CD4-positive, alpha-beta T cell treated with Interferon gamma for 1 hour (primary cell): ENCODE measurements at places on chromosomes 2 and 18.

DNA sequence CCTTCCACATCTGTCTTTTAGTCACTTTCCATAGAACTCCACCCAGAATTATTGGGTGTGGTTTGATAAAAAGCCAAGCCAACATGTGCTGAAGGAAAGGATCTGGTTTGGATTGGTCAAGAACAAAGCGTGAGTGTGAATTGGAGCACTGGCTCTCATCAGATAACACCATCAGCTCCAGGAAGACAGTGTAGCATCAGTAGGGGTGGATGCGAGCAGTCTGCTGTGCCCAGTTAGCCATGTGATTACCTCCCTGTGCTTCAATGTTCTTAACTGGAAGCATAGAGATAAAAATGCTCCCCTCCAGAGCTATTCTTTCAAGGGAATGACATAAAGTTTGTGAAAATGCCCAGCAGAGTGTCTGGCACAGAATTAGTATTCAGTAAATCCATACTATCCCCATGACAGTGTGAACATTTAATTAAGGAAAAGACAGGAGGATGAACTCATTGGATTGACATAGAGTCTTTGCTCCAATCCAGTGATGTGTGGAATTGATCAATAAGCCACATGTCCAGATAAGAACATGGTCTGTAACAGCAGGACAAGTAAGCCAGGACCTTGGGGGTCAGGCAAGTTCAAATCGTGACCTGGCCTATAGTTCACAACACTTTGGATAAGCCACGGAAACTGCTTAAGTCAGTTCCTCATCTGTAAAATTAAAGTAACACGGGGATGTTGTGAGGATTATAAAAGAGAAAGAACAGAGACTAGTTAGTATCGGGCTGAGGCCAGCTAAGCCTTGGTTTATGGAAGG, 68.0 kb downstream of the FAM124B start:
- DNase-seq, result no peak

DNA sequence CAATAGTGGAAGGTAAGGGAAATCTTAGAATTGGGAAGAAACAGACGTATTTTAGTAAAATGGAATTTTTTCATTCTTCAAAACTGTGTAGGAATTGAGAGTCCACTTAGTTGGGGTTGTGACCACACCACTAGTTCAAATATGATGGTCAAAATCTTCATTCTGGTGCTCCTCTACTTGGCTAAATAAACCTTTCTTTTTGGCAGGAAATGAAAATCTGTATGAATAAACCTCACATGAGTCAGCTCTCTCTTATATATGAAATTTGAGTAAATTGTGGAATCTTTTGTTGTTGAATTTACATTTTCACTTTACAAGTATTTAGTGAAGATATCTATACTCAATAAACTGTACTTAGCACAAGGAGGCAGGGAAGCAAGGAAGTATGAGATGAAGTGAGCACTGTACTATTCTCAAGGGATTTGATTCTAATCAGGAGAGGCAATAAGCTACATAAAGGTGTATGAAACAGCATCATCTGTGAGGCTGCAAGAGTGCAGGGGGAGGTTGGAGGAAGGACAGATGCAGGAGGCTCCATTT, 20.5 kb downstream of the IL18R1 start:
- no peak for DNase-seq

GRCh38 chr2:42962508-42962953, 170.1 kb upstream of the HAAO start:
- DNase-seq, result no peak

DNA sequence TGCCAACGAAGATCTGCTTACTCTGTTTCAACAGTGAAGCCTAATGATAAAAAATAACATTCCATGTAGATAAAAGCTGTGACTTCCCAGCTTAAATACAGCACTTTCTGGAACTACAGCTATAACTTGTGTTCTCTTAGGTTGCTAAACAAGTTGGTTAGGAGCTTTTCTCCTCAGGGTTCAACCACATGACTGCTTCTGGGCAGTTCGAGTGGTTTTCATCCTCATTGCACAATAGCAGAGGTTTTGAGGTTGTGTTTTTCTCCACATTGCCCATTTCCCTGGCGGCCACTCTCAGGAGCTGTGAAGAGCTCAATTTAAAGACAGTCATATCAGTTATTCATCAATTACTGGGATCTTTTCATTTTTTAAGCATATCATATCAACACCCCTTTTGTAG, 102.2 kb upstream of the CYP1B1 start:
- no peak for DNase-seq

DNA sequence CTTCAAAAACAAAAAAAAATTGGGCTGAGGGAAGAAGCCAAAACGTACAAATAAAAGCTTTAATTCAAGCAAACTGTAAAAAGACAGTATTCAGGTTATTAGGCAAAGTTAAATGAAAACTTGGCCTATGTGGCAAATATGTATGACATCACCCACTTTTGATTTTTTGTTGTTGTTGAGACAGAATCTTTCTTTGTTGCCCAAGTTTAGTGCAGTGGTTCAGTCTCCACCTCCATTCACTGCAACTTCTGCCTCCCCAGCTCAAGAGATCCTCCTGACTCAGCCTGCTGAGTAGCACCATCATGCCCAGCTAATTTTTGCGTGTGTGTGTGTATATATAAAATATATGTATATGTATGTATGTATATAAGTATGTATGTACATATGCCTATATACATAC, 440.4 kb upstream of the NRXN1 start:
- no peak for DNase-seq

DNA sequence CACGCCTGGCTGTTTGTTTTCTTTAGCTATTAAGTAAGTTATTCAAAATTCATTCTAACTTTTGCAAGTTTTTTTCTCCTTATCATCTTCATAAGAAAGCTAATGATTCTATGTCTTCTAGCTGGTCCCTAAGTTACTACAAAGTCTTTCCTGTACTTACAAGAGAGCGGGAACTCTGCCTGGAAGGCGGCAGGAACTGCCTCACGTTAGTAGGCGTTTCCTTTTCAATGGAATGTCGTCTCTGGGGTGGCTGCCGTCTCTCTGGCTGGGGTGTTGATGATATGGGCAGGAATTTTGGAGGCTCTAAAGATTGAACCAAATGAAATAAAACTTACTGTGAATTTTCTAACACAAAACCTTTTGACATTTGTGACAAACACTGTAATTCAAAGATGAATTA, 55.5 kb downstream of the PRELID3A start:
- DNase-seq, result no peak

- DNase-seq, result no peak
Measured at GRCh38 chr2:67792681-67793091, 270.1 kb downstream of the C1D start.

- peak; percentile 35 for DNase-seq
Measured at GRCh38 chr18:9017167-9017904, 85.2 kb upstream of the NDUFV2 start.

DNA sequence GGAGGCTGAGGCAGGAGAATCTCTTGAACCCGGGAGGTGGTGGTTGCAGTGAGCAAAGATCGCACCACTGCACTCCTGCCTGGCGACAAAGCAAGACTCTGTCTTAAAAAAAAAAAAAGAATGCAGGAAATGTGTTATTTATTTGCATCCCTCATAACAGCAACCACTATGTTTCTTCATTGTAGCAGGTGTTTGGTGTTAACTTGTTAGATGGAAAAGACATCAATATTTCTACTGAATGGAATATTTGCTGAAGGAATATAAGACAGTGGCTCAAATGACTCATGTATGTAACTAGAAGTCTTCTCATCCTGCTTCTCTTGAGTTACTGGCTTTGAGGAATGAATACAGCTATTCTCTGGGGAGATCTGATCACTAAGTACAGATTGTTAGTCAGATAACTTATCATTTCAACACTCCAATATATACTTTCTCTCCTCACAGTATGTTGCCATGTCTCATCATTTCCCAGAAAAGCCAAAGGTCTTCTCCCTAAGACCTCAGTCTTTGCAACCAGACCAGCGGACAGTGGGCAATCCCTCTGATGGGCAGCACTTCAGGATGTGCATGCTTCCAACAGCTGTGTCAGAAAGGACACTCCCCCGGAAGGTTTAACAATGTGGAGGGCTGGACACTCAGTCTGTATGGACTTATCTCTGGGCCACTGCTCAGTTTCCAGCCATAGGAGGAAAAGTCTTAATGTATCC, 104.4 kb upstream of the STK17B start:
- DNase-seq, result no peak

GRCh38 chr2:68272246-68272994, 20.1 kb upstream of the PPP3R1 start:
- no peak for DNase-seq

DNA sequence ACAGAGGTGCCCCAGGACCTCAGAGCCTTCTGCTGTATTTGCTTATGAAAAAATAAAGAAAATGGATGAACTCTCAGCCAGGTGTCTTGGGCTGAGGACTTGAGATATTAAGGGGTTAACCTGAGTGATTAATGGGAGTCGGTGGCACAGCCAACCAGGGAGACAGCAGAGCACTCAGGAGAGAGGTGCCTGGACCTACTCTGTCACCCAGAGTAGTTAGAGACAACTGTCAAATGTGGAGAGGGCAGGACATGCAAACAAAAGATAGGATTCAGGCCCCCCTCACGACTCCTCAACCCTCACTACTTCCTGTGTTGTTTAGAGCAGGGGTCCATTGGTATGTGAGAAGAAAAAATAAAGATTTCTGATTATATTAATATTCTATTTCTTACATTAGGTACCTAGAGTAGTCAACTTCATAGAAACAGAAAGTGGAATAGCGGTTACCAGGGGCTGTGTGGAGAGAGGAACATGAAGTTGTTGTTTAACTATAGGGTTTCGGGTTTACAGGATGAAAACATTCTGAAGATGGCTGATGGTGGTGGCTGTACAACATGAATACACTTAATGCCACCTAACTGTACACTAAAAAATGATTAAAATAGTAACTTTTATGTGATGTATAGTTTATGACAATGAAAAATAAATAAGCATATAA, 28.6 kb upstream of the CETN1 start:
- no peak for DNase-seq

DNA sequence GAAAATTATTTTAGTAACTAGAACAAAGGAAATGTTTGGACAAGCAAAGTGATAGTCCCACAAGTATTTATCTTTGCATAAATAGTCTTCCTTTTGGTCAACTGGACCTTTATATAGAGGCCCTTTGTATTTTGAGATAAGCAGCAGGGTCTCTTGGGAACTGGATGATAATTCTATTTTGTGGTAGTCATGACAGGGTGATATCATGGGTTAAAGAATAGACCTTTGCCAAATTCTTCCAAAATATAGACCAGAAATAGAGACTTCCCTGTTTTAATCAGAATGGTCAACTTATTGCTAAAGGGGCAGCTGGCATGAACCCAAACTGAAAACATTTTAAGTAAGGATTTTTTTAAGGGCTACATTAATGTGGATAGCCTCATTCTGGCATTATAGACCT, 10.5 kb downstream of the PLEK start:
- DNase-seq, result no peak

- no peak for DNase-seq
Measured at GRCh38 chr2:43041661-43042360, 184.6 kb downstream of the ZFP36L2 start.

GRCh38 chr2:228559774-228560415, 378.4 kb upstream of the SPHKAP start:
- DNase-seq, result no peak

DNA sequence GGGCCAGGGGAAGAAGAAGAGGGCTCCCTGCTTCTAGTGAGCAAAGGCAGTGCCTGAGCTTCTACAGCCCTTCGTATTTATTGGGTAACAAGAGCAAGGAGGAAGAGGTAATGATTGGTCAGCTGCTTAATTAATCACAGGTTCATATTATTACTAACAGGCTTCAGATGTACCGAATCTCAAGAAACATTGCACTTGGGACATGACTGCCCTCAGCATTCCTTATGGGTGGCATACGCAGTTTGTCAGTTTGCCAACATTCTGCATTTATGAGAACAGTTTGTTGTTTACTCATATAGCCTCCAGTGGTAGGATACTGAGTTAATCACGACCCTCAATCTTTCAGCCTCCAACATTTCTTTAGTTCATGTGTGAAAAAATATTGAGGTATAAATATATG, 84.5 kb downstream of the HIBCH start:
- DNase-seq, result no peak

DNA sequence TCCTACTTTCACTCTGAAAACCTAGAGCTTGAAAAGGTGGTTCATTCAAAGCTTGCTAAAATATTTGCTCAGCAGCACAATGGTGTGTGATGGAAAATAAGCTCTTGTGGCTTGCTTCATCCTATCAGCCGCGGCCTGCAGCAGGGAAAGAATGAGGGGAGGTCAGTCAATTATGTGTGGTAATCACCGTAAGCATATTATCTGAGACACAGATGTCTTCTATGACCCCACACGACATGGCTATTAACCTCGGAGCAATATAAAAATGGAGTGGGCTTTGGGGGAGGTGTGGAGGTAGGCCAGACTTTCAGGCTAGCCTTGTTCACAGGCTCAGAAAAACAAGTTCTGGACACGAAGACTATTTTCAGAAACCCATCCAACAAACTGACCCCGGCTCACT, 98.4 kb upstream of the SIX3 start:
- DNase-seq, result no peak

DNA sequence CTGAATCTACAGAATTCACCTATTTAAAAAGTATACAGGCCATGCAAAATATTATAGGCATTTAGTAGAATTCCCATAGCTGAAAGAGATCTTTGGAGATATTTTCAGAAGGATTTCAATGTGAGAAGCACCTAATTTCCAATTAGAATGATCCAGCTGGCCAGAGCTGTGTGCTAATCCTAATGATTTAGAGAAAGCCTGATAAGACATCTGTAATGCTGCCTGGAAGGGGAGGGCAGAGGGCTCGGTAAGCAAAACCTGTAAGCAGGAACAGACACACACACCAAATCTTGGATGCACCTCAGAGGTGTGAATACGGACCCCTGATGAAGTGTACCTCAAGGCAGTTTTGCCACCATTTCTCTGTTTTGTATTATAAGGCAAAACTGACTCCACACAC, 14.0 kb downstream of the SERTAD2 start:
- no peak for DNase-seq

DNA sequence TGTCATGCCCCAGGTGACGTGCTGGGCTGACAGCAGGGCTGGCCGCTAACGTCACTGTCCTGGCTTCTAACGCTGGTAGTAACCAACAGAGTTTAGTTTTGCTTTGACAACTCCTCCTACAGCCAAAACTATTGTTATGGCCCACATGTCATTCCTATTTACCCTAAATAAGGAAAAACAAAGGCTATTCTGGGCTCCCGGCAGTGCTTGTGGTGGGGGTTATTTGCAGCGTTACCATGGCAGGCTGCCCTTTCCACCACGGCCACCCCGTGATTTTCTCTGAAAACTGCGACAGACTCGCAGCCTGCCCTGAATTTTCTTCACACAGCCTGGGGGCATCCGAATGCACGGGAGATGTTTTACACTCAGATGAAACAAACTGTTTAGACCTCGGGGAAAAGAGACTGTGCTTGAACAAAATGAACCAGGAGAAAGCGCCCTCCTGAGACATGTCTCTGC, 115.2 kb downstream of the FAM210A start:
- DNase-seq, result peak; percentile 86
